ENCODE measurements at places on chromosomes 6 and 20.

GRCh38 chr6:46220352-46221221, 49.8 kb upstream of the ENPP5 start:
- DNase-seq = no peak

DNA sequence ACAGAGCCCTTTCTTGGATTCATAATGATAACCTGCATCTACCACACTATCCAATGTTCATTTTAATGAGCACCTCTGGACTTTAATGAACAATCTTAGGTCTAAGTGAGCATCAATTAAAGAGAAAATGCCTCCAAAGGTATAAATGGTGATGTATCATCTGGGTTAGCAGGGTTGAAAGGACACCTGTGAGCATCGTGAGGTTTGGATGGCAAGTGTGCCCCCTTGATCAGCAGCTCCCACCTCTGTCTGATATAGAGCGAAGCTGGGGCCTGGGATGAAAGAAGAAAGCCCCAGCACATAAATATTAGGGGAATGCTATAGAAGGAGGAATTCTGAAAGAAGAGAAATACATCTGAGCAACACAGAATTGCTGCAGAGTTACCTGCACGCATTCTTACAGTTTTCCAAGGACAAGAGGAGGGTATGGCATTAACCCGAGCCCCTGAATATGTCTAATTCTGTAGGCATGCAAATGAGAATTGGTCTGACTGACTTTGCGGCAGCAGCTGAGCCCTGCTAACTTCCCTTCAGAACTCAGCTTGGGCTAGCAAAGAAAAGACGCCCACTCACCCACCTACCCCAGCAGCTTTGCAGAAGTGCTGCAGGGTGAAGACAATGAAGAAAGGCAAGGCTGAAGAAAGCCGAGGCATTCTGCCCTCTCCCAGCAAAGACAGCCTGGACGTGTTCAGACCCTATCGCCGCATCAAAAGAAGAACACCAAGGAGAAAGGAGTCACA, 136.2 kb downstream of the GMPR start:
- no peak for DNase-seq

- DNase-seq = no peak
These were observed 165.8 kb upstream of the SYNDIG1 start for GRCh38 chr20:24303393-24304170.

DNA sequence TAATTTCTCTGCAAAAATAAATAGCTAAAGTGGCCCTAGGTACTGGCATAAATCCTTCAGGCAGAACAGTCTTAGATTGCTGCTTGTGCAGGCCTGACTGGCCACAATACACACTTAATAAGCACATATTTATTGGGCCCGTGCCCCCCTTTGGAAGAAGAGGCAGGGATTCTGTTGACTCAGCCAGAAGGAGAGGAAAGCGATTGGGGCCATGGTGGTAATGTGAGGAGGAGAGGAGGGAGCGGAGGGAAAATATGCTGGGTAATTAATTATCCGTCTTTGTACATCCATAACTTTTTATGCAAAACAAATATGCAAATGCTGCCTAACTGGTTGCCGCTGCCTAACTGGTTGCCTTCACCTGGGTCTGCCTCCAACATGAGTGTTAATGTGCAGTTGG, 36.2 kb downstream of the CD40 start:
- DNase-seq = no peak

GRCh38 chr20:49675368-49676151, 38.1 kb downstream of the B4GALT5 start:
- no peak for DNase-seq

Data from NCI-H1105 treated with DMSO at 0.1 percent for 48 hours (cell line).